CD4-positive, CD25-positive, alpha-beta regulatory T cell (primary cell): ENCODE measurements at places on chromosomes 13 and 19.

DNA sequence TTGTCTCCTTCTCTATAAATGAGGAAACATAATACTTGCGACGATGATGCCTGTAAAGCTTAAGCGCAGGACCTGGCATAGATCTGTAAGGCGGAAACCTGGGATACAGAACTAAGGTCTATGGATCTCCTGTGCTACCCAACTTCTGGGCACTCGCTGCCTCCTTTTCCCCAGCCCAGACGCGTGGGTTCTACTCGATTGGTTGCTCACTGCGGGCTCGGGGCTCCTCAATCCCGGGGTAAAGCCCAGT is 615 bp upstream of the PSMC4 start:
- DNase-seq = no peak

GRCh38 chr19:45498411-45499195 is at the start of gene PPM1N:
PPM1N (plus strand) TSS chr19:45498443; CDS start chr19:45498473, 30 bp downstream.
- DNase-seq = peak; percentile 52

DNA sequence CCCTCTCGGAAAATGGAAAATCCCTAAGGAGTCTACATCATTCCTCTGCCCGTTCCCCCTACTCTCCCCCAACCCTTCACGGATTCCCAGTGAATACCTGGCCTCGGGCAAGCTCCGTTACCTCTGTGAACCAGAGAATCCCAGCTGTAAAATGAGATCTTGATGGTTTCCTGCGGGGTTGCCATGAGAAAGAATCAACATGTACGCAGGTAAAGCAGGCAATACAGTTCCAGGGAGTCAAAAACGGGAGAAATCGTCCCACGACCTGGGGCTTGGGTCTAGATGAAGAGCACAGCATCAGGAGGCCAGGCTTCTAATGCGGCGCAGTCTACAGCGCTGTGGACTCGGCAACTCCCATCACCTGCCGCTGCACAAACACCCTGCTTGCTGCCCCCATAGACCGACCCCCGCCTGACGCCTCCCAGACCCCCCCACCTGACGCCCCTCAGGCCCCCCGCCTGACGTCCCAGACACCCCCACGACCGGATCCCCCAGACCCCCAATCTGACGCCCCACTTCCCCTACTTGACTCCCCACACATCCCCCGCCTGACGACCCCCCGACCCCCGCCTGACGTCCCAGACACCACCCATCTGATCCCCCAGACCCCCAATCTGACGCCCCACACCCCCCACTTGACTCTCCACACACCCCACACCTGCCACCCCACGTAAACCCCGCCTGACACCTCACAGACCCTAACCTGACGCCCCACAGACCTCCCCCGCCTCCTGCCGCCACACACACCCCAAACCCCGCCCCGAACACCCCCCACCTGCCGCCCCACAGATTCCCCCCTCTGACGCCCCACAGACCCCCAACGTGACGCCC is 680 bp downstream of the LIG4 start:
- DNase-seq = no peak

DNA sequence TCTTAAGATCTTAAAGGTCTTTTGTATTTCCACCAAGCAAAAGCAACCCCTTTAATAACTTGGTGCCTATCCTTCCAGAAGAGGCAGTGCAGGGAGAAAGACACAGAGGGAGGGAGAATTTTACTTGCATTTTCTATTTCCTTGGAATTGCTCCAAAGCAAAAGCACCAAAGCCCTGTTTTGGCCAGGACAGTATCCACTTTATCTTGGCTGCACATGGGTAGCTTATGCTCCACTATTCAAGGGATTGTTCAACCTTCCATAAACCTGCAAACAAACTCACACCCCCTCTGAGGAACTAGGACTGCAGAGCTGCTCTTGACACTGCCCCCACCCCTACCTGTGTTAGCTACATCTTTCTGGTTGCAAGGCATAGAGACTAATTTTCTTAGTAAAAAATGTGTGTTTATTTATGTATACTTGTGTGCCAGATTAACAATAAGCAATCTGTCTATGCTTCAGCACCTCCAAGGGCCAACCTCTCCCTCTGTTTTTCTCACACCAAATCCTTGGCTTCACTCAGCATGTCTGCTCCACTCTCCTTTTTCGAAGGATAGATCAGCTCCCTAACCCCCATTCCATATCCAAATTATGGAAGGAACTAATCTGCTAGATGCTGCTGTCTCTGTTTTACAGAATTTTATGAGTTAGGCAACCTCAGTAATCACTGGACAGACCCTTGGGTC is 68.1 kb upstream of the KLF12 start:
- DNase-seq = no peak
